ENCODE measurements at places on chromosomes 1 and 21.

DNA sequence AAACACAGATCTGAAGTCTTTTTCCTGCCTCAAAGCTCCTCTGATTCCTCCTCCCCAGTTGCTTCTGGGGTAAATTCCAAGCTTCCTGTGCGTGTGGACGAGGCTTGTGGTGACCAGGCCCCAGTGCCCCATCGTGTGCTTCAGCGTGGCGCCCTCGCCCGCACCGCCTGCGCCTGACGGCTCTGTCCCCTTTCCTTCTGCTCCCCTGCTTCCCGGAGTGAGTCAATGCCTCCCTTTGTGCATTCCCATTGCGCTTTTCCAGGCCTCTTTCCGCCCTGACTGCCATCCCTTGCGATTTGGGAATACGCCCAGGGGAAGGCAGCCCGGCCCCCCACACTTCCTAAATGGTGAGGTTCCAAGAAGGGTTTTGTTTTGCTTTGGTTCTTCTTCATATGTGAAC is 36.3 kb downstream of the FAAP20 start:
- DNase-seq = no peak

GRCh38 chr1:32107742-32108661 is at the start of gene KPNA6:
Gene KPNA6, plus strand, starts transcription at chr1:32108056. Its CDS starts 75 bp downstream, at chr1:32108131.
- DNase-seq = peak; percentile 94

DNA sequence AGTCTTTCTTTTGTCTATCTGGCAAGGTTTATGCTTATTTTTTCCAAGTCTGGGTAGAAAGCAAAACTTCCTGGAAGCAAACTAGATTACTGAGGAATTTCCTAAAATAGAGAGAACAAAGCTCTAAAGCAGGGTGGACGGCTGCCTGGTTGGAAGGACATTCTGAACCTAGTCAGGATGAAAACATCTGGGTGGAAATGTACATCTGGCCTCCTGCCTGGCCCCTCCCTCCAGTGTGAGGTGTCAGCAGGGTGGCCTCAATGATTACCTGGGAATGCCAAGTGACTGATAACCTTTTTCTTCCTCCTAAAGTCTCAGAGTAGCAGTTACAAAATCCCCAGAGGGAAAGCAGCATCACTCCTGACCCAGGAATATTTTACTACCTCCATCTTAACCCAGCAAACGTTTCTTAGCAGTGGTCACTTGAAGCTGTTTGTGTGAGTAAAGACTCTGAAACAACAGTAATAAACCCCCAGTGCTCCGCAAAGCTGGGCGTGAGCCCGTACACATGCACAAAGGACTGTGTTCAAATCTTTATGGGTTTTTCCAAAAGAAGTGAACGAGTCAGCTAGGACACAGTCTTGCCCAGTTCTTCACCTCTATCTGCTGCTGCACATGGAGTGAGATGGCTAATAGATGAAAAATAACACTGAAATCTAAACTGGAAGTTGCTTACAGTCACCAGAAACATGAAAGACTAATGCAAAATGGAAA is 18.9 kb downstream of the ANGPTL7 start:
- DNase-seq = no peak

DNA sequence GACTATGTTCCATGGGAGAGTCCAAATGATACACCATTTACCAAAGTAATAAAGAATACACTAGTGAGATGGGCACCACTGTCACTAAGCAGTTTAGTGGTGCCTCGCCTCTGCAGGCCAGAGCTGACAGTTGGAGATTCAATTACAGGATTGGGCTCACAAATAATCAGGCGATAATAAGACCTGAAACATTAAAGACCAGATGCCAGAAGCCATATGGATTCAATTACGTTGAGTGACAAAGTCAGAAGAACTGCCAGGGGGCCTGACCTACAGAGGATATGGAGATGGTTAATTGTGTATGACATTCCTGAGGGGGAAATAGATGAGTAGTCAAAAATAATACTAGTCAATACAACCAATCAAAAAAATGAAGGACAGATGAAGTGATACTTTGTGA is 65.2 kb upstream of the ST6GALNAC5 start:
- no peak for DNase-seq

DNA sequence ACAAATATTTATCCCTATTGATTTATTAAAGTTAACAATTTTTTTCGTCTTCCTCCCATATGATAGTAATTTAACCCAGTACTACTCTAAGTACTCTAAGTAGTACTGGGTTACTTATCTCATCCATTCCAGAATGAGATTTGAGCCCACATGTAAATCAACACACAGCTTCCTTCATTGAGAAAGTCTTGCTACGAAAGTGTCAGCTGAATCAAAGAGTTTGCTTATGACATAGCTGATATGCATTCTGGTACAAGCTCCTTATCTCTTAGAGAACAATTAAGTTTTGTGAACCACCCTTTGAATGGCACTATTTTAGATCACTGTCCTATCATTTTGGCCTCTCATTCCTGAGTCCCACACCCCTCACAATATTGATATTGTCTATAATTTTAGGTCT is 2.4 kb upstream of the SLC44A3 start:
- DNase-seq = no peak
